ENCODE measurements at places on chromosomes 1 and 21.

DNA sequence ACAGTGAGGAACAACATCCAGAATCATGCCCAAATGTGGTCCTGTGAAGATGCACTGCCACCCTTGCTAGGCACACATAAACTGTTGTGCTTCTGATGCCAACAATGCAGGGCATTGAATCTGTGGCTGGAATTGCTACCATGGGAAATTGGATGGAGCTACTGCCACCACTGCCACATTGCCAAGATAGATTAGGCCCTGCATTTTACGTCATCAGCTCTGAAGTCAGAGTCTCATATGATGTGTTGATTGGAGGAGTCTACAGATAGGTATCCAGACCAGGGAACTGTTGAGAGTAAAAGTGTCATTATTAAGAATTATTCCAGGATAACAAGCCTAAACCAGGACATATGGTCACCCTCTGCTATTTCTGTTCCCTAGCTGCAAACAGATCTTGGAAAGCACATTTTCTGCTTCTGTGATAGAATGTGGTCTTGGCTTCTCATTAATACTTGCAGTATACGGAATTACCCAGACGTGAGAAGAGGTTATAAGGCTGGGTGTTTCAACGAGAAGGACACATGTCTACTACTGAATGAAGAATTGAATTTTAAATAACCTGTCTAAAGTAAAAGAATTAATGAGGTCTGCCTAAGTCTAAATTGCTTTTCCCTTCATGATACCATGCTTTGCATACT, 106.6 kb downstream of the TNNI3K start:
- DNase-seq, result no peak
- no peak overlapping the region for H3K27ac ChIP-seq
- no peak overlapping the region for H3K4me3 ChIP-seq
- no peaks in the 10 kb centered on the region for H3K36me3 ChIP-seq

DNA sequence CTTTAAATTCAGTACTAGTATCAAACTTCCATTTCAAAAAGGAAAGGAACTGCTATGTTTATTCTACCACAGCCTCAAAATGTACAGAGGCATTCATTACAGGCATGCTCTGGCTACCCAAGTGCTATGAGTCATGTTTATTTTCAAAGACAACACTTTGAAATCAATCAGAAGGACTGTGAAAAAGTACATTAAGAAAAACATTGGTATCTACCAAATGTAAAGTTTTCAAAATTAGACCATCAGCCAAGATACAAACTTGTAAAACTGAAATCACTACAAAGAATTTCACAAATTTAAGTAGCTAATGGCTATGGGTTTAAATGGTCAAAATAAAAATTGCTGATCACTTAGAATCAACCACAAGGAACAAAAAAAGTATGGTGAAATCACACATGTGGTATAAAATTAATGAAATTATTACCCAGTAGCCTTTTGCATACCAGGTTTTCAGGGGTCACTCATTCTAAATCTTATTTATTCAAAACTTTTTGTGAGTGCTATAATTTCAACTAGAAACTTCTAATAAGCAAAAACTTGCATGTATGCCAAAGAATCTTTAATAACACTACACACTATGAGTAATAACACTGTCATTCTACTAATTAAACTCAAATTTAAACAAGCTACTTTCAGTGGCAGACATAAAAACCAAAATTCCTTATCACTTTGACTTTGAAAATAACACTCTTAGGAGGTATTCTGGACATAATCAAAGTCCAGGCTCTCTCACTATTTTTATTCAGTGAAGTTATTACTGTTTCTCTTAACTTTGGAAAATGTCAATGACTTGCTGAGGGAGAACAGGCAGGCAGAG, 49.2 kb downstream of the ENAH start:
- no peak overlapping the region for H3K4me3 ChIP-seq
- H3K36me3 ChIP-seq, result no peaks in the 10 kb centered on the region
- no peak for DNase-seq
- H3K27ac ChIP-seq, result peak overlapping the region; percentile 30

DNA sequence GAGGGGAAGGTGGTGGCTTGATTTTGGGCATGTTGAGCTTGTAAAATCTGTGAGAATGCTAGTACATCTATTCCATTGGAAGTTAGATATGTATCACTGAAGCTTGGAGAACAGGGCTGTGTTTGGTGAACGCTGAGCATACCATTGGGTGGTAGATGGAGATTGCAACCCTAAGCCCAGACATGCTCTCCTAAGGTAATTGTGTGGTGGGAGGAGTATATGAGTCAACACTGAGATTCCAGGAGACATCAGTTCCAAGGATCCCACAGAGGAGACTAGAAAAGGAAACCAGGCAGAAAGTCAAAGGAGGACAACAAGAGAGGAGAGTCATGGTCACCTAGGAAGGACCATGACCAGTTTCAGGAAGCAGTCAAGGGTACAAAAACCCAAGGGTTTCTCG, 60.4 kb downstream of the KIF21B start:
- no peak for DNase-seq
- no peaks in the 10 kb centered on the region for H3K36me3 ChIP-seq
- no peak overlapping the region for H3K4me3 ChIP-seq
- H3K4me1 ChIP-seq, result no peaks in the 10 kb centered on the region
- no peaks in the 10 kb centered on the region for H3K27me3 ChIP-seq

- DNase-seq, result no peak
- no peak overlapping the region for H3K4me3 ChIP-seq
- H3K36me3 ChIP-seq, result no peaks in the 10 kb centered on the region
- no peaks in the 10 kb centered on the region for H3K4me1 ChIP-seq
Measured at GRCh38 chr1:50917138-50918137, 42.6 kb downstream of the FAF1 start.
